ENCODE measurements at places on chromosomes 1 and 21.

DNA sequence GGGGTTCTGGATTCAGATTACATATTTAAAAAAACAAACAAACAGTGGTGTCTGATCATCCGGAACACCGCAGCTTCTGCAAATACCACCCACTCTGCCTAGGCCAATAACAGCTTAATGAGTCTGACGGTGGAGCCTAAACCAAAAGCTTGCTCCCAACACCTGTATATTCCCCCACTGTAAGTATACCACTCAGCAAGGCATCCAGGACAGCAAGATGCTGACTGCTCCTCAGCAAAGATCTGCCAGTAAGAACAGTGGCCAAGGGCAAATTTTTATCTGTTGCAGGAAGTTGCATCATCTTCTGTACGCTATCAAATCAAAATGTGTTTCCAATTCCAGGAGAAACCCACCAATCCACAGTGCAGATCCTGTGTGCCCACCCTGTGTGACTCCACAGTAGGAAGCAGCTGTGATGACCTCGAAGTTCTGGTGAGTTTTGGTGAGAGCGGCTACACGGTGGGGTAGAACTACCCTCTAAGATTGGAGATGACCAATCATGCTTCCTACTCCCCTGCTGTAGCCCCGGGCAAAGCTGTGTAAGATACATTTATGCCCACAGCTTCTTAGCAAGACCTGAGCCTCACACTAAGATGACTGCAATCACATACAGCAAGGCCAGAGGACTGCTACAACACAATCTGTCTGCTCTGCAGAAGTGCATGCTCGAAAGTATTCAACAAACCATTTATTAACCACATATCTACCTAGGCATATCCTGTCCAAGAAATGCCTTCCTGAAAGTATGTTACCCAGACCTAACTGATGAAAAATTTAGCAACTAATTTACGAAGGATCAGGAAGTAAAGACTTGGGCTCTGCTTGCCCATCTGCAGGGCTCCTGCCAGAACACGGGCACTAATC is 30.5 kb downstream of the SIPA1L2 start:
- DNase-seq = no peak

GRCh38 chr1:7755448-7755847 is 15.6 kb upstream of the VAMP3 start:
- DNase-seq = no peak

- no peak for DNase-seq
Measured at GRCh38 chr1:214563881-214564280, 12.5 kb upstream of the PTPN14 start.

GRCh38 chr1:155040358-155041093 is 6.9 kb downstream of the DCST1 start:
- no peak for DNase-seq

DNA sequence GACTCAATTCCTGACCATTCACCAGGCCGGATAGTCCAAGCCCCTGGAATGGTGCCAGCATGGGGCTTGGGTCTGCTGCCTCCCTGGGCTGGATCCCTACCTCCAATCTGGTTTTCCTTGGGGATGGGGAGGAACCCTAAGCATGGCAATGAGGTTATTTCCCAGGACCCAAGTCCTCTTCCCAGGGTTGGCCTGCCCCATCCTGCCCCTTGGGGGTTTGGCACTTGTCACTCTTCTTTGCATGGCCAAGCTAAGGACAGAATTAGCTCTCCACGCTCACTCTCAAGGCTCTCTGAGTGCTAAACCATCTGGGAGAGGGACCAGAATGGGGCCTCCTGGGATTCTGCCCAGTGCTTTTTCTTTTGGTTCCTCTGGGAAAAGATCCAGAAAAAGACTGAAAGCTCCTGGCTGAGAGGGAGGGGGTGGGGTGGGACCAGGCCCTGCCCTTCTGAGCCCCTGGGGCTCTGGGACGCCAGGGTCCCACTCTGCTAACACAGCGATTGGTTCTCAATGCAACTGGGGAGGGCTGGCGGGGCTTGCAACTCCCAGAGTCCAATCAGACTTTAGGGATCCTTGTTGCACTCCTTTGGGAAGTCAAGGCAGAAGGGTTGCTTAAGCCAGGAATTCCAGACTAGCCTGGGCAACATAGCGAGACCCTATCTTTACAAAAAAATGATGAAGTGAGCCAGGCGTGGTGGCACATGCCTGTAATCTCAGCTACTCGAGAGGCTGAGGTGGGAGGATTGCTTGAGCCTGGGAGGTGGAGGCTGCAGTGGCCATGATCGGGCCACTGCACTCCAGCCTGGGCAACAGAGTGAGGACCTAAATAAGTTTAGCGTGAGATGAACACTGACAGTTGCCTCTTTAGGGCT is 52.7 kb downstream of the DHRS3 start:
- DNase-seq = no peak

DNA sequence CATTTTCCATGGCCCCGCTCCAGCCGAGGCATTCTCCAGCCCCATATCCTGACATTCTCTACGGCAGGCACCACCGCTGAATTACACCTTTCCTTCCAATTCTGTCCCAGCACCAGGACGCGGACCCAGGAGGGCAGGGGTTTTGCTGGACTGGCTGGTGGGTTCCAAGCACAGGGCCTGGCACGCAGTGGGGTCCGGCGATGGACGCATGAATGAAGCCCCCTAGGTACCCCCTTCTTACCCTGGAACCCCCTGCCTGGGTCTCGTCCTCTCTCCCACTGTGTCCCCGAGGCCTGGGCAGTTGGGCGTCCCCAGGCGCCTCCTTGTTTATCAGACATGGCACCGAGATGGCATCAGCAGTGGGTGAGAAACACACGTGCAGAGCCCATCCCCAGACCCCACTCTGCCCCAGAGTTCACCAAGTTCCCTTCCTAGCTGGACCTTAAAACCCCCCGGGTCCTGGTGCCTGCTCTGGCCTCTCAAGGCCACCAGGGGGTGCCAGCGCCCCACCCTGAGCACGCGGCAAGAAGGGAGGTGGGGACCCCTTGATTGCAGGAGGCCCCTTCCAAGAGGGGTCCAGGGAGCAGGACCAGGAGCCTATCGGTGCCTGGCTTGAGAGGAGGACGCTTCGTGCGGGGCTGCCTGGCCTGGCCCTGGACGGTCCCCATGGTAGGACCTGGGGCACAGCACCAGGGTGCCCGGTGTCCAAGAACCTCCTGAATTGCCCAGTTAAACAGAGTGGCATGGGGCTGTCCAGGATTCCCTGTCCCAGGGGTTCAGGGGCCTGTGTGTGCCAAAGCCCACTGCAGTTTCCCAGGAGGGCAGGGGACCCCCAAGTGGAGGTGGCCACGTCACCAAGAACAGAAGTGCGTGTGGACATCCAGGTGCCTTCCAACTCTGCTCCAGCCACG is 46.1 kb downstream of the MEGF6 start:
- peak; percentile 57 for DNase-seq

DNA sequence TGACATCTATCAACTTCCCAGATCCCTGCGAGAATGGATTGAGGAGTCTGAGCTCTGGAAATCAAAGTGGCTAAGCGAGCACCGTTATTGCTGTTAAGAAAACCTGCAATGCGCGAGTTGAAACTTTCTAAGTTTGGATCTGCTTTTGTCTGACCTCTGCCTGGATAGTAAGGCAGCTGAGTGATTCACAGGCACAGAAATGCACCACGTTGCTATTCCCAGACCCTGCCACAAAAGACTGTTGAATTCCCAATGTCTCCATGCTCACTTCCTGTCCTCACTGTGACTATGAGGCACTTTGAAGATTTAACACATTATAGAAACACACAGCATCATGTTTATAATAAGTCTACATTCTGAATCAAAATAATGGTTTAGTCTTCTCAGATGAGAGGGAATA is 27.1 kb upstream of the CNIH3 start:
- no peak for DNase-seq

DNA sequence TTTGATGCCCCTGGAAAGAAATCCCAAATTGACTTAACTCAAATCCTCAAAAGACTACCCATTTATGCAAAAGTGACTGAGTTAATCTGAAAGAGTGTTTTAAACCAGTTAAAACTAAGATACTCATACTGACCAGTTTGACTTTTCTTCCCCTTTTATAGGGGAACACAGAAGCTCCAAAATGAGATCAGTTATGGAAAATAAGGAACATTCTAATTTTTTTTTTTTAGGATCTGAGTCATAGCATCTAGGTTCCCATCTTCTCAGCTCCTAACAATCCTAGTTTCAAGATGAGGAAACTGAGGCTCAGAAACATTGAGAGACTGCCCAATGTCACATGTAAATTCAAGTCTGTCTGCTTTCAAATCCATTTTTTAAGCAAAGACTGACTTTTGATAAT is 231.1 kb upstream of the RUNX1 start:
- DNase-seq = no peak

- DNase-seq = peak; percentile 75
Measured at GRCh38 chr1:15994590-15995351, 9.3 kb upstream of the SRARP start.

DNA sequence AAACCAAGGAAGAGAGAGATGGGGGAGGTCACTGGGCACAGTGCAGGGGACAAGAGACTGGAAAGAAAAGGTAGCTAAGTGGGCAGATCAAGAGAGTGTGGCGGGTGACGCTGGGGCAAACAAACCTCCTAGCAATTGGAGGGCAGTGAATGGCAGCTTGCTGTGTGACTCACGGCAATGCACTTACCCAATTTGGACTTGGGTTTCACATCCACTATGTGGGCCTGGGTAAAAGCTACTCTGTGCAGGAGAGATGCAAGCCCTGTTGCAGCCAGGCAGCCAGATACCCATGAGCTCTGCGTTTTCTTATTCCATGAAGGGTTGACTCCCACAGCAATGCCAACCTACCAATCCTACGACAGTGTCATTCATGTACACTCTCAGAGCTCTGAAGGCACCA is 9.5 kb downstream of the PLXNA2 start:
- no peak for DNase-seq

- DNase-seq = peak; percentile 39
Measured at GRCh38 chr1:111769517-111770146, 13.9 kb downstream of the DDX20 start.

GRCh38 chr1:179714623-179715022 is 28.5 kb upstream of the FAM163A start:
- no peak for DNase-seq

DNA sequence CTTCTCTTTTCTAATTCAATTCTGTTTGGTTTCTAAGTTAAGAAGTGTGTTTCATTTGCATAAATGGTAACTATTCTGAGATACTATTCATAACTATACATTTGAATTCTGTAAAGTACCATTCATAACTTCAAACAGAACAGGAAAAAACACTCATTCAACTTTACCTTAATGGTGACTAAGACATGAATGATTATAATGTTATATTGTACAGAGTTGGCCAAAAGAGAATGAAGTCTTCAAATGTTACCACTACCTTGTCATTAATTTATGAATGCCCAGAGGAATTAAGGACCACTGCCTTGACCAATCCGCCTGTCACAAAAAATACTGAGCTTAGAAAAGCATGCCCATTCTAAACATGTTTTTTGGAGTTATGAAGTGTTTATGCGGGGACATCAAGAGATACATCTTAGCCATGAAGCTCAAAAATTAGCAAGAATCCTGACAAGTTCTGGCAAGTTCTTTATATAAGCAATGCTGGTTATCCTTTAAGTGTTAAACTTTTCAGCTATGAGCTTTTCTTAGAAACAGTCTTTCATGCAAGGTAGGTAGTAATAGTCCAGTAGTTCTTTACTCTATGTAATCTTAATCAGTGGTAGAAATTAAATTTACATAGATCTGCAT is 7.9 kb downstream of the WASF2 start:
- no peak for DNase-seq

DNA sequence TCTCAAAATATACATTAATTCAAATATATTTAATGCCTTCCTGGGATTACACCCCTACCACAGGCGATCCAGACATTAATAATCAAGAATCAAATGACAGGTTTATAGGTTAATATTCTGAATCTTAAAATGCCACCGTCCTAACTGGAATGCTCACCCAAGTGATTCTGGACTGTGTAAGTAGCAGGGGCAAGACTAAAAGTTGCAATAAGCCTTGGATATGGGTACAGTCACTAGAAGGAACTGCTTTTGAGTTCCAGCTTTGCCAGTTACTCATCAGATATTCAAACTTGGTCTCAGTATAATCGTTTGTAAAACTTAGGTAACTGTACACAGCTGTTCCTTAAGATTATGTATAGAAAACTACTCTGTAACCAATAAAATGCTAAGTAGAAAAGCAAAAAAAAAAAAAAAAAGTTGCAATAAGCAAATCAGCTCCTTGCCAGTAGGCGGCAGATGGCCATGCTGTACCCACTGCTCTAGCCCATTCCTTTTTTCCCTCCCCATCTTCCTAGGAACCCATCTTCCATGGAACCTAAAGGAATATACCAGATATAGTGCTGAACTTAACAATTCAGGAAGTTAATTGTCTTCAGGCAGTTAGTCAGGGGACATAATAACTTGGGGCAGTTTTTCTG is 10.5 kb downstream of the RO60 start:
- DNase-seq = no peak

DNA sequence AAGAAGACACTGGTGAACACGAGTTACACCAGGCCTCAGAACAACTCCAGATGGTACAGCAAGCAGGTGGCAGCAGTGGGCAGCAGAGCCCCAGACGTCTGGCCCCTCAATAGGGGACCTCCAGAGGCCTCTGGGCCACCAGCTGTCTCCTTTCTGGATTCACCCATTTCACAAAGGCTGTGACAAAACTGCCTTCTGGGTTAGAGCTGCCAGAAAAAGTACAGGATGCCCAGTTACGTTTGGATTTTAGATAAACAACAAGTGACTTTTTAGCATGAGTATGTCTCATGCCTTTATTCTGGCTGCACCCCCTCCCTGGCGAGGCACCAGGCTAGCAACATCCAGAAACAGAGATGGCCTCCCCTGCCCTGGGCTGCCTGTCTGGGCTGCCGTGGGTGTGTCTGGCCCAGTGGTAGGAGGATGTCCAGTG is 30.1 kb downstream of the ITPKB start:
- DNase-seq = no peak

- no peak for DNase-seq
Measured at GRCh38 chr1:193417403-193417802, 231.0 kb upstream of the B3GALT2 start.

DNA sequence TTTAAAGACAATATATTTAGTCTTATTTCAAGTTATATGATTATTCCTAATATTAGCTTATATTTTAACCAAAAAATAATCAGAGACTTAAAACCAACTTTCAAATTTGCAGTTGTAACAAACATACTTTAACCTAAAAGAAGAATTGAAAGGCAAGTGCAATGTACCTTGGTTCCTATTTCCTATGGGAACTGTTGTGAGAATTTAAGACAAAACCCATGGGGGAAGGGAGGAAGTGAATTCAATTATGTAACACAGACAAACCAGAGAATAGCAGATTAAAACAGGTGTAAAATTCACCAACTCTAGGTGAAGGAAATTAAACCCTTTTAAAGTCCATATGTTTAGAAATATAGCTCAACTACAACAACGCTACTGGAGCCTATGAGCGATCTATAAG is 22.6 kb upstream of the CR2 start:
- DNase-seq = no peak

- peak; percentile 79 for DNase-seq
Measured at GRCh38 chr1:43329995-43330751, 7.4 kb upstream of the MPL start.

GRCh38 chr1:25216123-25216522 is 16.2 kb downstream of the SYF2 start:
- DNase-seq = no peak

All from stimulated activated CD8-positive, alpha-beta memory T cell treated with anti-CD3 and anti-CD28 coated beads, Interleukin-4, amount 100 ng/mL, for 48 hours (primary cell).